Left colon (tissue), 2 donors: ENCODE measurements at places on chromosomes 5 and 9.

- peak; percentile 32 for DNase-seq
Measured at GRCh38 chr9:33719581-33720374, 75.6 kb upstream of the PRSS3 start.

- DNase-seq: no peak
Measured at GRCh38 chr5:131109540-131110255, 55.4 kb downstream of the HINT1 start.

- DNase-seq: no peak
Measured at GRCh38 chr5:96159043-96159442, 197.4 kb upstream of the ELL2 start.

- no peak for DNase-seq
Measured at GRCh38 chr5:145830594-145830993, 4.5 kb downstream of the PRELID2 start.

GRCh38 chr9:81071108-81071507 lies 618.2 kb downstream of the TLE1 start:
- DNase-seq: no peak

DNA sequence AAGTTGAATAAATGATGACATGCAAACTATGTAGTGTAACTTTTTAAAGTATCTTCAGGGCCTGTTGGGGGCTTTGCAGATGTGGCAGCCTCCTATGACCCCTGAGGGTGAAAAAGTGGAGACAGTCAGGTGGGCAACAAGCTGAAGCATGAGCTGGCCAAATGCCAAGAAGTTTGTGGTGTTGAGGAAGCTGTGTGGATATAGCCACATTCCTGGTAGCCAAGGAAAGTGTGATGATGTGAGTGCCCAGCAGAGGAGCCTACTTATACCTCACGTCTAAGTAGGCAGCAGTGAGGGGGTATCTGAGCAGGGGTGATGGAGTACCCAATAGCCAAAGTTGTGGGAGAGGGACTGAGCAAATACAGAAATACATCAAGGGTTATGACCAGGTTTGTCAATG lies 621.2 kb upstream of the CDH6 start:
- DNase-seq: no peak

DNA sequence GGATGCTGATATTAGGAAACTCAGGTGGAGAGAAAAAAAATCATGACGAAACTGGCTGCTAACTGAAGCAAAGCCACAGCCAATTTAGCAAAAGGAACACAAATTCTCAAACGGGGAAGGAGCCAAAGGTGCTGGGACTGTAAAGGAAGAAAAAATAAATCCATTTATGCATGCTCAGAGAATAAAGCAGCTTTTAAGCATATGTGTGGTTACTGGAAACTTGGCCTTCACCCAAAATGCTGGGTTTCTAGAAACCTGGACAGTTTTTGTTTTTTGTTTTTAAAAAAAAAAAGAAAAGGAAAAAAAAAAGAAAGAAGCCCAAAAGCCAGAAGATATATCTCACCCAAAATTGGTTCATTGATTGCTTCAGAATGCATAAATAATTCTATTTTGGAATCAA lies 8.0 kb downstream of the WHRN start:
- DNase-seq: no peak

DNA sequence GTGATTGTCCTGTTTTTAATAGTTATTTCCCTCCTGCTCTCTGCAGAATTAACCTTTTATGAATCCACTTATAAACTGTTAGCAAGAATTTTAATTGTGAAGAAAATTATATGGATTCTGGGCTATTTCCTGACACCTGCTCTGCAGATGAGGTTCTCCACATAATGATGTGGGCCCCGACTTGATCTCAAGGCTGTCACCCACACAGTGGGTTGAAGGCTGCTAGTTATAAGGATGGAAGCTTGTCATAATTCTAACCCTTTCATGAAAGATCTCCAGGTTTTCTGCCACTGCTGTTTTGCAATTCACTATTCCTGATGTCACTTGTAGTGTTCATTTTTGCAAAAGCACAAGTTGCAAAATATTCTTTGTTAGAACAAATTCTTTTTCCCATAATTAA lies 69.1 kb upstream of the MAN2A1 start:
- no peak for DNase-seq

- DNase-seq: peak; percentile 50
Measured at GRCh38 chr9:77865385-77866047, 166.1 kb downstream of the GNAQ start.

GRCh38 chr9:4068914-4069313 lies 231.0 kb downstream of the GLIS3 start:
- DNase-seq: no peak

GRCh38 chr5:35761541-35761940 lies 95.2 kb upstream of the IL7R start:
- DNase-seq: no peak

DNA sequence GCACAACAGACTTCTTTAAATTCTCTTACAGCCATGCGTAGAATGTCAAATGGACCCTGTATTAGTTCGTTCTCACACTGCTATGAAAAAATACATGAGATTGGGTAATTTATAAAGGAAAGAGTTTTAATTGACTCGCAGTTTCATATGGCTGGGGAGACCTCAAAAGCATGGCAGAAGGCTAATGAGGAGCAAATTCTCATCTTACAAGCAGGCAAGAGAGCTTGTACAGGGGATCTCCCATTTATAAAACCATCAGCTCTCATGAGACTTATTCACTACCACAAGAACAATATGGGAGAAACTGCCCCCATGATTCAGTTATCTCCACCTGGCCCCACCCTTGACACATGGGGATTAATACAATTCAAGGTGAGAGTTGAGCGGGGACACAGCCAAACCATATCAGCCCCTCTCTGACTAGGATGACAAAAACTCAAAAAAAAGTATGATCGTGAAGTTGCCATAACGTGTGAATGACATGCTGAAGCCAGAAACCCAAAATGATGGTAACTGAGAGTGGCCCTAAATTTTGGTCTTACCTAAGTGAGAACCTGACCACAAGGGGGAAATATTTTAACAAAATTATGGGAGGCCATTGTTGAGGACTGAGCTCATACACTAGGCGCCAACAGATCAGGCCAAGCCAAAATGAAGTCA lies 17.5 kb upstream of the TEX10 start:
- DNase-seq: no peak

DNA sequence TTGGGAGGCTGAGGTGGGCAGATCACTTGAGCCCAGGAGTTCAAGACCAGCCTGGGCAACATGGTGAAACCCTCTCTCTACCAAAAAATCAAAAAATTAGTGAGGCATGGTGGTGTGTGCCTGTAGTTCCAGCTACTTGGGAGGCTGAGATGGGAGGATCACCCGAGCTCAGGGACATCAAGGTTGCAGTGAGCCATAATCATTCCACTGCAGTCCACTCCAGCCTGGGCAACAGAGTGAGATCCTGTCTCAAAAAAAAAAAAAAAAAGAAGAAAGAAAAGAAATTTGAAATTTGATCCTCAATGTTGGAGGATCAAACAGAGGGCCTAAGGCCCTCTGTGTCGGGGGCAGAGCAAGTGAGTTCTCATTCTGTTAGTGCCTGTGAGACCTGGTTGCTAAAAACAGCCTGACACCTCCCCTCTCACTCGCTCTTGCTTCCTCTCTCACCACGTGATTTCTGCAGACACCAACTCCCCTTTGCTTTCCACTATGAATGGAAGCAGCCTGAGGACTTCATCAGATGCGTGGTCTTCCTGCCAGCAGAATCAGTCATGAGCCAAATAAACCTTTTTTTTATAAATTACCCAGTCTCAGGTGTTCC lies 8.4 kb upstream of the GOLPH3 start:
- DNase-seq: no peak

GRCh38 chr9:87711857-87712800 lies 13.8 kb upstream of the CTSL start:
- no peak for DNase-seq

GRCh38 chr9:108617676-108618075 lies 238.1 kb downstream of the ACTL7B start:
- DNase-seq: no peak

DNA sequence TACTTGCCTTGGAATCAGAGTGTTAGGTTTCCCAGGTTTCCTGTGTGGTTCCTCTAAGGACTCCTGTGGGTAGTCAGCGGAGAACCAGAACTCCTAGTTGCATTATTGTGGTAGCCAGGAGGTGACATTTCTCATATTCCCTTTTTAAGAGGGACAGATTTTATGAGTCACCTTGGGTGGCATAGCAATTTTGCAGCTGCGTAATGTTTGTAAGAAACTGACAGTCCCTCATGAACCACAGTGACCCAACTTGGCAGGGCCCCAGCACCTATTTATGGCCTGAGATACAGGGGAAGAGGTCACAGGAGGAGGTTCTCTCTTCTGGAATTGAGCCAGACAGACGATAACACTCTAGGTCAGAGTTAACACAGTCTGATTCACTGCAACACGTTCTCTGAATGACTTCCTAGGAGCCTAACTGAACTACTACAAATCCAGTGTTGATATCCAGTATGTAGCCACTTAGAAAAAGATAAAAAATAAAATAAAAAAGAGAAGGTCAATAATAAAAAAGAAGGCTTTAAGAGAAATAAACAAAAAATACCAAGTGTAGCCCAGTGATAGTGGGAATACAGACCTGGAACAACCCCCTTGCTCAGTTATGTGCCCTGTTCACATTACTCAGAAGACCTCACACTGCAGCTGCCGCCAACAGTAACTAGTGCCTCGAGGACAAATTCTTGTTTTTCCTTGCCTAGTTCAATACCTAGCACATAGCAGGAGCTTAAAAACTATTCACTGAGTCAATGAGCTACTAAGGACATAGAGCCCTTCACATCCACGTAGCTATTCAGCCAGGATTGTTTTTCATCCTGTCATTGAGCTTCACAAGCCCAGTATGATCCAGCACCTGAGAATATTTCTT lies 50.7 kb upstream of the VLDLR start:
- peak; percentile 95 for DNase-seq

- DNase-seq: no peak
Measured at GRCh38 chr9:130368631-130369103, 76.1 kb upstream of the ASS1 start.
